IgD-negative memory B cell (primary cell): ENCODE measurements at places on chromosomes 4 and X. TPM values are rescaled to one million over a fixed set of nuclear protein-coding genes. Genes with fewer than 3 reads are reported as not detected.

KDM5C gene
- polyA plus RNA-seq, result 35.4 TPM

SPACA5 gene
- polyA plus RNA-seq, result not detected

GPM6B gene
- polyA plus RNA-seq, result 1.5 TPM

LUZP4 gene
- polyA plus RNA-seq, result not detected

PABPC1L2A gene
- polyA plus RNA-seq, result not detected

CXCL3 gene
- not detected for polyA plus RNA-seq

ZFP92 gene
- 0.21 TPM for polyA plus RNA-seq

SCOC gene
- polyA plus RNA-seq, result 31.3 TPM

PGRMC1 gene
- 13.5 TPM for polyA plus RNA-seq

NUP62CL gene
- 3.1 TPM for polyA plus RNA-seq

TEX13D gene
- not detected for polyA plus RNA-seq

RNF128 gene
- not detected for polyA plus RNA-seq

DBET gene
- not detected for polyA plus RNA-seq

PCDH10 gene
- not detected for polyA plus RNA-seq

MAGEB10 gene
- not detected for polyA plus RNA-seq

OTOP1 gene
- not detected for polyA plus RNA-seq

STATH gene
- not detected for polyA plus RNA-seq

GPR173 gene
- not detected for polyA plus RNA-seq

FRG1 gene
- 59.3 TPM for polyA plus RNA-seq

TMEM156 gene
- polyA plus RNA-seq, result 152 TPM

SSX4B gene
- not detected for polyA plus RNA-seq

TSPAN6 gene
- polyA plus RNA-seq, result 0.19 TPM

PAGE4 gene
- polyA plus RNA-seq, result not detected

ZGRF1 gene
- polyA plus RNA-seq, result 1.9 TPM

ARHGAP36 gene
- polyA plus RNA-seq, result not detected

CETN2 gene
- 21.3 TPM for polyA plus RNA-seq

SMR3B gene
- polyA plus RNA-seq, result not detected

HPGDS gene
- not detected for polyA plus RNA-seq

FAM53A gene
- 1.5 TPM for polyA plus RNA-seq

MSX1 gene
- polyA plus RNA-seq, result 0.18 TPM

F8A2 gene
- polyA plus RNA-seq, result not detected

SYN1 gene
- not detected for polyA plus RNA-seq

MAGEC2 gene
- not detected for polyA plus RNA-seq

BANK1 gene
- polyA plus RNA-seq, result 599 TPM

PNMA3 gene
- polyA plus RNA-seq, result not detected

SLITRK4 gene
- polyA plus RNA-seq, result not detected

HS3ST1 gene
- 5.5 TPM for polyA plus RNA-seq

TRPC3 gene
- not detected for polyA plus RNA-seq

LIMCH1 gene
- polyA plus RNA-seq, result not detected

SLC4A4 gene
- not detected for polyA plus RNA-seq

PTPN13 gene
- not detected for polyA plus RNA-seq

MAGEA3 gene
- polyA plus RNA-seq, result not detected

ABCG2 gene
- polyA plus RNA-seq, result not detected

MAOB gene
- not detected for polyA plus RNA-seq
